Sciatic nerve (tissue), 2 donors: ENCODE measurements at places on chromosomes 16 and 17. TPM values are rescaled to one million over a fixed set of nuclear protein-coding genes. Genes with fewer than 3 reads are reported as not detected.

The NGFR gene
- total RNA-seq = 291 TPM

The C16orf78 gene
- not detected for total RNA-seq

The SMPD3 gene
- total RNA-seq = 1.2 TPM

The NEK8 gene
- 3.4 TPM for total RNA-seq

The IGSF6 gene
- 9.1 TPM for total RNA-seq

The NPIPB13 gene
- total RNA-seq = 35.0 TPM

The G6PC1 gene
- total RNA-seq = not detected

The CUEDC1 gene
- 44.3 TPM for total RNA-seq
